B cell (primary cell): ENCODE measurements at places on chromosomes 4 and X. TPM values are rescaled to one million over a fixed set of nuclear protein-coding genes. Genes with fewer than 3 reads are reported as not detected.

GRCh38 chrX:147675819-147676218 lies 235.9 kb upstream of the FMR1 start:
- DNase-seq = no peak
- H3K4me1 ChIP-seq = no peaks in the 10 kb centered on the region
- H3K36me3 ChIP-seq = no peaks in the 10 kb centered on the region
- H3K27me3 ChIP-seq = no peaks in the 10 kb centered on the region
- H3K27ac ChIP-seq = no peak overlapping the region

HSFX2 gene
- total RNA-seq = 1.9 TPM in 1 of 2 replicates, not detected in the other

GRCh38 chrX:47178337-47178736 lies 15.3 kb upstream of the UBA1 start:
- no peaks in the 10 kb centered on the region for H3K4me1 ChIP-seq
- H3K27me3 ChIP-seq = no peaks in the 10 kb centered on the region

SMR3B gene
- not detected in 2 replicates for total RNA-seq

NXF3 gene
- total RNA-seq = not detected in 2 replicates

GRCh38 chrX:151973060-151973661 lies 1.3 kb downstream of the GABRE start:
- no peak for DNase-seq
- no peaks in the 10 kb centered on the region for H3K4me1 ChIP-seq
- H3K4me3 ChIP-seq = no peak overlapping the region
- H3K27me3 ChIP-seq = no peaks in the 10 kb centered on the region
- no peaks in the 10 kb centered on the region for H3K36me3 ChIP-seq
- no peak overlapping the region for H3K27ac ChIP-seq

- no peak for DNase-seq
- H3K36me3 ChIP-seq = no peaks in the 10 kb centered on the region
- H3K4me1 ChIP-seq = no peaks in the 10 kb centered on the region
- H3K27ac ChIP-seq = no peak overlapping the region
- no peaks in the 10 kb centered on the region for H3K27me3 ChIP-seq
- no peak overlapping the region for H3K4me3 ChIP-seq
Measured at GRCh38 chr4:165711912-165712311, 161.1 kb upstream of the TLL1 start.
